ENCODE measurements at places on chromosomes 7 and 10. TPM values are rescaled to one million over a fixed set of nuclear protein-coding genes. Genes with fewer than 3 reads are reported as not detected.

DNAH11 gene
- 3.2 TPM for total RNA-seq

CALY gene
- 13.3 TPM for total RNA-seq

SFTPA1 gene
- total RNA-seq: not detected

TMEM184A gene
- not detected for total RNA-seq

PNLIPRP2 gene
- total RNA-seq: not detected

METTL27 gene
- total RNA-seq: 0.49 TPM

DPP6 gene
- total RNA-seq: 49.7 TPM

PYROXD2 gene
- total RNA-seq: 0.98 TPM

WNT8B gene
- total RNA-seq: not detected

AGMO gene
- 0.25 TPM for total RNA-seq

RTKN2 gene
- 3.7 TPM for total RNA-seq

OR2A1 gene
- total RNA-seq: under 0.01 TPM

RPEL1 gene
- not detected for total RNA-seq

TMEM229A gene
- total RNA-seq: 0.74 TPM

GTPBP4 gene
- total RNA-seq: 14.0 TPM

CHN2 gene
- total RNA-seq: 69.3 TPM

GJC3 gene
- not detected for total RNA-seq

TMUB1 gene
- total RNA-seq: 5.9 TPM

AGAP4 gene
- total RNA-seq: 8.6 TPM

GALNT17 gene
- total RNA-seq: 26.3 TPM

NUDCD3 gene
- 112 TPM for total RNA-seq

SVOPL gene
- total RNA-seq: 0.25 TPM

DDIT4 gene
- total RNA-seq: 20.4 TPM

CFAP58 gene
- 0.25 TPM for total RNA-seq

GSTO2 gene
- 1.7 TPM for total RNA-seq

RAPGEF5 gene
- 64.7 TPM for total RNA-seq

KEL gene
- total RNA-seq: 0.49 TPM

FEZF1 gene
- total RNA-seq: 0.25 TPM

MRC1 gene
- total RNA-seq: 2.0 TPM

PTPN12 gene
- 93.7 TPM for total RNA-seq

SPDYE2B gene
- not detected for total RNA-seq

PMS2 gene
- total RNA-seq: 26.6 TPM

ZNF488 gene
- 2.0 TPM for total RNA-seq

FAM25G gene
- not detected for total RNA-seq

PLEKHS1 gene
- total RNA-seq: not detected

SGPL1 gene
- 33.7 TPM for total RNA-seq

COL28A1 gene
- 0.74 TPM for total RNA-seq

ZNF804B gene
- total RNA-seq: 4.7 TPM

FGFR2 gene
- total RNA-seq: 46.7 TPM

MYOF gene
- 4.7 TPM for total RNA-seq

ATOH7 gene
- 0.49 TPM for total RNA-seq

PON1 gene
- not detected for total RNA-seq

CYP26C1 gene
- 0.25 TPM for total RNA-seq

NPFFR1 gene
- 1.5 TPM for total RNA-seq

CCT6A gene
- 140 TPM for total RNA-seq

DTX2 gene
- 3.7 TPM for total RNA-seq

MAT1A gene
- total RNA-seq: under 0.01 TPM
